ENCODE measurements at places on chromosomes 2 and 18.

GRCh38 chr2:8629402-8629801 is 52.5 kb upstream of the ID2 start:
- DNase-seq, result no peak

GRCh38 chr2:25252291-25253152 is 84.1 kb upstream of the POMC start:
- peak; percentile 78 for DNase-seq

GRCh38 chr2:121429119-121429903 is 101.4 kb upstream of the RNU4ATAC start:
- no peak for DNase-seq

DNA sequence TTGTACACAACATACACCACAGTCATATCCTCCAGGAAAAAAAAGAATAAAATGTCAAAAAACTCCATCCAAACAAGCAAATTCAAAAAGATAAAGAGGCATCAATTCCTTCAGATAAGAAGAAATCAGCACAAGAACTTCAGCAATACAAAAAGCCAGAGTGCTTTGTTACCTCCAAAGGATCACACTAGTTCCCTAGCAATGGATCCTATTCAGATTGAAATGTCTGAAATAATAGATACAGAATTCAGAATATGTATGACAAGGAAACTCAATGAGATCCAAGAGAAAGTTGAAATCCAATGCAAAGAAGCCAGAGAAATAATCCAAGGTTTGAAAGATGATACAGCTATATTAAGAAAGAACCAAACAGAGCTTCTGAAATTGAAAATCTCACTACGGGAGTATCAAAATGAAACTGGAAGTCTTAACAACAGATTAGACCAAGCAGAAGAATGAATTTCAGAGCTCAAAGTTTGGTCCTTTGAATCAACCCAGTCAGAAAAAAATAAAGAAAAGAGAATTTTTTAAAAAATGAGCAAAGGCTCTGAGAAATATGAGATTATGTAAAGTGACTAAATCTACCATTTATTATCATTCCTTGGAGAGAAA is 80.6 kb downstream of the TRABD2A start:
- no peak for DNase-seq

GRCh38 chr2:187194049-187194448 is 254.0 kb downstream of the CALCRL start:
- DNase-seq, result no peak

DNA sequence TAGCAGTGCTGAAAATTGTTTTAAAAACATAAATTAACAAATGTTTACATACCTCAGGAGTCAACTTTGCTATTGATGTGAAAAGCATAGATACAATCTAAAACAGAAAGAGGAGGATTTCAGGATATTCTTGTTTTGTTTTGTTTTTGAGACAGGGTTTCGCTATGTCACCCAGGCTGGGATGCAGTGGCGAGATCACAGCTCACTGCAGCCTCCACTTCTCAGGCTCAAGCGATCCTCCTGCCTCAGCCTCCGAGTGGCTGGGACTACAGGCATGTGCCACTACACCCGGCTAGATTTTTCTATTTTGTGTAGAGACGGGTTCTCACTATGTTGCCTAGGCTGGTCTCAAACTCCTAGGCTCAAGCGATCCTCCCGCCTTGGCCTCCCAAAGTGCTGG is 60.6 kb downstream of the C2orf74 start:
- no peak for DNase-seq

DNA sequence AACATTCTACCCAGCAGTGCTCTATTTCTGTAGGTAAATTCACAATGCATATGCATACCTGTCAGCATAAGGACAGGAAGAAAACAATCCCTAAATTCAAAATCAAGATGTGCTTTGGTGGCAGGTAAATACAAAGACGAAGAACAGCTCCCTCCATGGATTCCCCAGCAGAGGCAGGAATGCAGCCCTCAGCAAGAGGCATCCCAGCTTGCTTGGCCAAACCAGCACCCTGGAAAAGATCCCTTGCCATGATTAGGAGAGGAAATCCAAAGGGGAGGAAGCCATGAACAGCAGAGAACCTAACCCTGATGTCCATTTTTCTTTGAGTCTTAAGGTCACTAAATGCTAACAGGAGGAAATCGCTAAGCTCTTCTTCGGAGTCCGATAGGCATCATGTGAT is 91.2 kb downstream of the KCTD1 start:
- DNase-seq, result no peak

GRCh38 chr18:34767601-34768027 is 57.5 kb downstream of the DTNA start:
- no peak for DNase-seq

DNA sequence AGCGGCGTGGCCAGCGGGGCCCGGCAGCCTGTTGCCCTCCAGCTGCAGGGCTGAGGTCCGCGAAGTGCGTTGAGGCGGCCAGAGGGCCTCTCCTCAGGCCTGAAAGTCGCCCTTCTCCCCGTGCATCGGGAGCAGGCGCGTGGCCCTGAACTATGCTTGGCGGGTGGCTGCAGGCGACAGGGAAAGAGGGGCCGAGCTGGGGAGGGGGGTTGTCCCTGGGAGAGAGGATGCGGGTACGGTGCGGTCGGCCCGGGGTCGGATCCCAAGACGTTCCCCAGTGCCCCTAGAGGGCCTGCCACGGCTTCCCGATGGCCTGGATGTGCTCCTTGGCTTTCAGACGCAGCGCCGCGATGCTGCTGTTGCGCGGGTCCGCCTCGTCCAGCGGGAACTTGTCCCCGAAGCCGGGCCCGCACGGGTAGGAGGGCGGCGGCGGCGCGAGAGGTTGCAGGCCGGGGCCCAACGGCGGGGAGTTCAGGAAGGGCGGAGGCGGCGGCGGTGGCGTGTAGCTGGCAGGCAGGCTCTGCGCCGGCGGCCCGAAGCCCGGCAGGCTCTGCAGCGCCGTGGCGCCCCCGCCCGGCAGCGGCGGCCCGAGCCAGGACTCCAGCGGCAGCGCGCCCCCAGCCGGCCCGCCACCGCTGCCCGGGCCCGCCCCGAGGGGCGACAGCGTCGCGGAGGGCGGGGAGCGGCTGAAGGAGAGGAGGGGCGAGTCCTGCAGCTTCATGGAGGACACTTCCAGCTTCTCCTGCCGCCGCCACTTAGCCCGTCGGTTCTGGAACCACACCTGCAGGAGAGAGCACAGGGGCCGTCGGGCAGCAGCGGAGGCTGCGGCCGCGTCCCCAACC is 4.3 kb downstream of the RAX start:
- DNase-seq, result no peak

DNA sequence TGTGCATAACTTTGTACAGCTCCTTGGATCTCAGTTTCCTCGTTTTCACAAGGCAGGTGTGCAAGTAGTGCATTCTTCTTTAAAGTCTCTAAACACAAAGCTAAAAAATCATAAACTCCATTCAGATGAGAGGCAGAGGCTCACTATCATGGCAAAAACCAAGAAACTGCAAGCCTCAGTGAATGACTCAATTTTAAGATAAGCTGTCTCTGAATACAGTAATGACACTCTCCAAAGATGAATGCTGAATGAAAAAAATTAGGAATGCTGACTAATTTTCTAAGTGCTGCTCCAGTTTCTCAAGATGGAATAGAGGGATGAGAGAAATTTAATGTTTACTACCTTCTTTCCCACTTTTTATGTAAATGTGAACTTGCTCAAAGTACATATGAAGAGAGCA is 17.2 kb downstream of the B4GALT6 start:
- DNase-seq, result no peak

- no peak for DNase-seq
Measured at GRCh38 chr2:208466151-208466919, 59.7 kb downstream of the PTH2R start.

DNA sequence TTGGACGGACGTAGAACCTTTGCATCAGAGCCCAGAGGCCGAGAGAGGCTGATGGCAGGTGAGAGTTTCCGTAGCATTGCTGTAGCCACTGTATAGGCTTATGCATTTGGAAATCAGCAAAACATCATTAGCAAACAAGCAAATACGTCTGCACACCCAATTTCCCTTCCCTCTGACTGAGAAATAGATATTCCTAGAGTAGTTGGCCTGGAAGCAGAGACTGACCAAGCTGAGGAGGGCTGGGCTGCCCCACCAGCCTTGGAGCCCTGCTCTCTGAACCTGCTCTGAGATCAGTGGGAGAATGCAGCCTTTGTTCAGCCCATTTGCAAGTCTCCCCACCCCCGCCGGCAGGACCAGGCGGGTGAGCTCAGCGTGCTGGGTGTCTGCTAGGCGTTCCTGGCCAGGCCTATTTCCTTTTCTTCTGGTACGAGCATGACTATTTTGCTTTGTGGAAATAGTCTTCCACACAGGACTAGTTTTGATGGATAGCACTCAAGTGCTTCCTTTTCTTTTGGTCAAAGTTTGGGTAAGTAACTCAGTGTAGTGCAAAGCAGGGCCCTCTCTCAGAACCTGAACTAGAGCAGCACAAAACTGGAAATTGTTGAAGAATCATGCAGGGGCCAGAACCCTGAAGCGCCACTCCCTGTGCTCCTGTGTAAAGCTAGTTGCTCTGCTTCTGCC is 21.9 kb upstream of the RNF149 start:
- peak; percentile 67 for DNase-seq

GRCh38 chr2:84807063-84807485 is 73.8 kb downstream of the TRABD2A start:
- DNase-seq, result no peak

- no peak for DNase-seq
Measured at GRCh38 chr2:6986301-6986911, 69.2 kb downstream of the RNF144A start.

GRCh38 chr18:50527636-50528307 is 32.1 kb upstream of the MAPK4 start:
- no peak for DNase-seq

GRCh38 chr2:133063775-133064174 is 393.8 kb upstream of the LYPD1 start:
- no peak for DNase-seq

- DNase-seq, result no peak
Measured at GRCh38 chr18:8883409-8883668, 178.0 kb downstream of the MTCL1 start.
